ENCODE measurements at places on chromosomes 11 and 22.

DNA sequence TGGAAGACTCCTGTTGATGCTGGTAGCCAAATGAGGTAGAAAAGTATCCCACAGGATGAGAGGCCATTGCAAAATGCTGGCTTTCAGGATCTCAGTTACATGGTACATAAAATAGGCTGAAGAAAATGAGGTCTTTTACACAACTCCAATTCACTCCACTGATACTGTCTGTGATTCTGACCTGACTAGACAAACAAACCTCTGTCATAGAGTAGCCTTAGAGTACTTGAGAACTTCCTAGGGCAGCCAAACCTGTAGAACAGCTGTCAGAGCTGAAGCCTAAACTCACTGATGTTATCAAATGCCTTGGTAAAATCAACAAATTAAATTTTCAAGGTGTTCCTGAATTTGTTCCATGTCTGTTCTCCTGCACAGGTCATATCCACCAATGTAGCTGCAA, 26.2 kb upstream of the POGLUT3 start:
- DNase-seq, result no peak

DNA sequence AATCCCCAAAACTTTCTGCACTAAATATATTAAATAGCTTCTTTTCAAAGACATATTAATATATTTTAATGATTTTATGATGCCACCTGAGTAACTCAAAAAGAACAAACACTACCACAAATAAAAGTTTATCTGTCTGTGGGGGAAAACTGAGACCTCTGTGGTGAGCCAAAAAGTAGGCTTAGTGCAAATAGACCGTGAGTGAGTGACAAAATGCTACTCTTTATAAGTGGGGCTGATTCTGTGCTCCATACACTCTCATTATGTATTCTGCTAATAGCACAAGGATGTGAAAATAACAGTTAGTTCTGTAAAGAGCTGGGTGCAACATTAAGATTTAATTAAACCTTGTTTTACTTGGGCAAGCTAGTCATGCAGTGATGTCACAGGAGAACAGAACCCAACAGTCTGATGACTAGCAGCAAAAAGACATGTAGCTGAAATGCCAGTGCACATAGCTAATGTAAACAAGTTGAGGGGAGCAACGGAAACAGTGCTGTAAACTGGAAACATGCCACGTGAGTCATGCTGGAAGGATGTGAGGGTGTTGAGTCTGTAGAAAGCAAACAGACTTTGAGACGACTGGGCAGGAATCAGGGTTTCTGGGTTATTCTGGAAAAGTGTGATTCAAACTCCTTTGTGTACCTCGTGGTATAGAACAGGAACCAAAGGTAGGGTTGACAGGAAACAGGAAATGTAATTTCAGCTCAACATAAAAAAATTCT, 1130.4 kb downstream of the LRRC4C start:
- DNase-seq, result no peak

DNA sequence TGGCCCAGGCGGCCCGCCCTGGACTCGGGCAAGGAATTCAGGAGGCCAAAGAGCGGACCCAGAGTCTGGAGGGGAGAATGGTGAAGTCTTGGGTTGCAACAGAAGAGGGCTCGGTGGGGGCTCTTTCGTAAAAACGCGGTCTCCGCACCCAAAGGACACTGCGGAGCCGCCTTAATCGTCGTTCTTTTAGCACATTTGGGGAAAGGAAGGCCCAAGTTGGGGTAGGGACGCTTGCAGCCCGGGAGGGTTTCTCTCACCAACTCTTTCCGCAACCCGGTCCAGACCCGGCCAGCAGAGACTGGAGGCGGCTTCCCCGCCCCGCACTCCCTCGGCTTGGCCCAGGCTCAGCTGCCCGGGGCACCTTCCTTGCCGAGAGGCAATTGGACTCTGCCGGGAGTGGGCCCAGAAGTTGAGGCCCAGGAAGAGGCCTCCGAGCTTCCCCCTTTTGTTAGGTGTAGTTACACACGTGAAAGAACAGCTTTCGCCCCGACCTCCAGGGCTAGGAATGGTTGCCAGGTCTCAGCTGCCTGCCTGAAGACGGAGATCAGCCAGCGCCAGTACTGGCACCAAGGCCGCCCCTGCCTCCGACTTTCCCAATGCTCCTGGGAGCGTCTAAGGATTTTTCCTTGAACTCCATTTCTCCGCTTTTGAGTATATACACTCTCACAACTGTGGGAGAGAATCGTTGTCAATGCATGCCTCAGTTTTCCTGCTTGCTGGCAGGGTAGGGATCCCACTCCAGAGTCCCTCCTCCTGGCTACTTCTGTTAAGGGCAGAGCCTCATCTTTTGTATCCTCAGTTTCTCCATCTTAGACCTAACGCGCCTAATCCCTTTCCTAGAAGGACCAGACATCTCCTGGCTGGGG, 3.7 kb downstream of the ALX4 start:
- DNase-seq, result no peak

DNA sequence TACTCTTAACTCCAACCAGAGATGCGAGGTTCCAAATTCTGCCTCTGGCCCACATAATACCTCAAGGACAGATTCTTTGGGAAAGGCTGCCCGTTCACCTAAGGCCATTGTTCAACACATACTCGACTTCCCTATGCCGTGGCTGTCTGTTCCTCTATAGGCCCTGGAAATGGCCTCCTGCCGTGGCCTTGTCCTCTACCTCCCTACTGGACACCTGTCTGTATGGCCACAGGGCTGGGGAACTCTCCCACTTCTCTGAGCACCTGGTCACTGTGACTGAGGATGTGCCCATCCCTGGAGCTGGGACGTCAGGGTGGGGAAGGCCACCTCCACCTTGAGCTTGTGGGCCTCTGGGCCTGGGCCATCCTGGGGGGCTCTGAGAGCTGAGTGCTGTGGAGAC, 340.5 kb upstream of the B3GAT1 start:
- no peak for DNase-seq

DNA sequence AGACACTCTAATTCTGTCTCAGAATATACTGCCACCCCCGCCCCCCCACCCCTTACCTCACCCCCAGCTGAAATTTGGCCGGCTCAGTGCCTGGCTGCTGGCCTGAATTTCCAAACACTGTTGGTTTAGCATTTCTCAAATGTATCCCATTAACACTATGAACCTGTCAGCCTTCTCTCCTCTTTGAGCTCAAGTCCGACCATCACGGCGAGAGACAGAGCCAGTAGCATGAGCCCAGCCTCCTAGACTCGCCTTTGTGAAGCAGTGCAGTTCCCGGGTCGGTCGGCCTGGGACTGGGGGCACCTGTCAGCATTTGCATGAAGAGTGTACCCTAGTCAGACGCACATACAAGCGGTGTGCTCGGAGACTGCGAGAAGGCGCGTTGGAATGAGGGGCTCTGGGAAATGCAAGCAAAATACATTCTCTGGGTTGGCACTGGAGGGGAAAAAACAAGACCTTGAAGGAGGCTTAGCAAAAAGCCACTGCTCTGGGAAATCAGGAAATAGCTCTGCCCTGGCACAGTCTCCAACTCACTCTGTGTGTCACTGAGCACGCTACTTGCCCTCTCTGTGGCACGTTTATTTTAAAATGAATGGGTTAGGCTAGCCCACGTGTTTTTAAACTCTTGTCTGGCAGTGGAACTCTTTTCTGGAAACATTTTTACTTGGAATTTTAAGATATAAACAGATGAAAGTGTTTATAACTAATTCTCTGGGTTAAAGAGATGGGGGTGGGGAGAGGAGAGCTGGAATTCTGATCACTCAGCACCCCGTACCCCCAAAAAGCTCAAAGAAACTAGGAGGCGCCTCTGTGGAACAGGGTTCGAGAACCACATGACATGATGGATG, 108.3 kb downstream of the TIMP3 start:
- DNase-seq, result no peak

DNA sequence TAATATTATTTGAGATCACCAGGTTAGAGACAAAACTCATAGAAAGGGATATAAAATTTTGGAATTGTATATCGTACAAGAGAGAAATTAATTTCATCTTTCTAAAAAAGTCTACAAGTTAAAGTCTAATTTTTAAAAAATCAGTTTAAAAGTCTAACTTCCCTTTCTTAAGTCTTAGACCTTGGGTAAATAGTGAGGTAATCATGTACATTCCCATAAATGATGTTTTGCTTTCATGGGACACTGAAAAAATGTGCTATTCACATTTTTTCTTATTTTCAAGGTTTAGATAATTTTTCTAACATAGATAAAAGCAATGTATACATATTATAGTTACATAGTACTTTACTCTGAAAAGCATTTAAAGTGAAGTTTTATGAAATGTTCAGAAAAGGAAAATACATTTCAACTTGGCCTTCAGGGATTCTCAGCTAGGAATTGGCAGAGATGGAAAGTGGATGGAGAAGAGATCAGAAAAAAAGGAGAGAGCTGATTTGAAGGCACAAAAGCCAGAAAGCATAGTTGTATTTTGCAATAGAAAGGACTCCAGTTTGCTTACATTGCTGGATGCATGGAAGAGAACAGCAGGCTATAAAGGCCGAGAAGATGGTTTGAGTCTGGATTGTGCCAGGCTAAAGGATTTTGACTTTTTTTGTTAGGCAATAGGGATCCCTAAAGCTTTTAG, 194.0 kb downstream of the CASP12 start:
- DNase-seq, result no peak

GRCh38 chr11:125256541-125257189, 92.1 kb downstream of the PKNOX2 start:
- DNase-seq, result no peak

DNA sequence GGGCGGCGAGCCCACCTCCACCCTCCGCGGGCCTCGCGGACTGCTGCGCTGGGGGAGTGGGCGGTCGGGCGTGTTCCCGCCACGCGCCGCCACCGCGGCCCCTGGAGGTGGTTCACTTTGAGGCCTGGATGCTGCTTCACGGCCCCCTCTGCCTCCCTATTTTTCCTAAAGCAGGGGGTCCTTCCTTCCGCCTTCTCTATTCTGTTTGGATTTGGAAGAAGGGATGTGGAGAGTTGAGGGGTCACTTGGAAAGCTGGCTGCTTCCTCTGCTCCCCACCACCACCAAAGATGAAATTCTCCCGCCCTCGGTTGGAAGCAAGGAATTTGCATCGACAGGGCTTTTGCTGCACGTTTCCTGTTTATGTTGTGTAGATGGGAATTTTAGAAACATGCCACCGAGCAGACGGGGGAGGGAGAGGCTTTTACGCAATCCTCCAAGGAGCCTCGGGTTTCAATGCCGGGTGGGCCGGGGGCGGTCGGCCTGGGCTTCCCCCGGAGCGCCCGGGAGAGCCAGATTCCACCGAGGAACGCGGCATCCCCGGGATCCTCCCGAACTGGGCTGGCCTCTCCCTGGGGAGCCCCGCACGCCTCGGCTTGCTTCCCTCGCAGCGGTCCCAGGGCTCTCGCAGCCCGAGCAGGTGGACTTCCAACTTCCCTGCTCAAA, 403 bp upstream of the SBF2 start:
- no peak for DNase-seq

DNA sequence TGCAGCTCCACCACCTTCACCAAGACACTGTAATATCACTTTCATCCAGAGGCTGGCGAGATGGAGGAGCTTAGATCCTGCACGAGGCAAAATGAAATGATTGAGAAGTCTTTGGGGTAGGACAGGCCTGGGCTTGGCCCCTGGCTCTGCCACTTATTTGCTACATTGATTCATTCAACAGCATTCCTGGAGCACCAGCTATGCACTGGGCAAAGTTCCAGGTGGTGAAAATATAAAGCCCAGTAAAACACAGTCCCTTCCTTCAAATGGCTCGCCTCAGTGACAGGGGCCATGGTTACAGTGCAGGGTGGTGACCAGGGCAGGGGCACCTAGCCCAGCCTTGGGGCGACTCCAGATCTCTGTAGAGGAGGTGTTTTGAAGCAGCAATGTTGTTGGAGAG, 19.7 kb downstream of the ALX4 start:
- DNase-seq, result no peak

DNA sequence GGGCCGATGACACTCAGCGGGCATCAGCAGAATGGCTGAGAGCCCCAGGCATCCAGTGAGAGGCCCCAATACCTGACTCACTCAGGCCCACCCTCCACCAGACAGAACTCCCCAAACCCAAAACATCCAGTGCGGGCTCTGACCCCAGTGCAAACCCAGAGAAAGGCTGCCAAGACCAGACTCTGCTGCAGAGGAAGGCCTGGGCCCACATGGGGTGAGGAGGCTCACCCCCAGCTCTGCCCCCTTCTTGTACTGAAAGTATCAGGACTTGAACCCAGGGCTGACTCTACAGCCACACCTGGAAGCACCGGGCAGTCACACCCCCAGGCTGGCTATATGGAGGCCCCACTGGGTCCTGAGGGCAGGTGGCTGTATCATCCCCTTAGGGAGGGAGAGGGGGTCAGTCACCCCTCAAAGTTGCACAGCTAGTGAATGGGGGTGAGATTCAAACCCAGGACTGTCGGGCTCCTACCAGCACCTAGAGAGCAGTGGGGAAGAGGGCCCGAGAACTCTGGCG, 49.3 kb downstream of the IGLL1 start:
- no peak for DNase-seq

DNA sequence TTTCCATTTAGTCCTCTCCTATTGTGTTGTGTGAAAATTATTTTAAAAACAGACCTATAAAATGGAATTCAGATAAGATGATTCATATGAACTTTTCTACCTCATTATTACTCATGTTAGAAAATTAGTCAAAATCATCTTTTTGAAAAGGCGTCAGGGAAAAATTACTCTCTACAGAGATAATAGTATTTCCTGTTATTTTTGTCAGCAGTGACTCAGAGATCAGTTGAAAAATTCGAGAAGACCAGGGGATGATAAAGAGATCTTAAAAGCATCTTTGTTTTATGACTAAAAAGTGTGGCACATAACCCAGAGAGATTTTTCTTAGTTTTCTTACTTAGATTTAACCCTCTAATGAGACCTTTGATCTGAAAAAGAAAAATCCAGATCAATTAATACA, 157.9 kb upstream of the CARD18 start:
- DNase-seq, result no peak

DNA sequence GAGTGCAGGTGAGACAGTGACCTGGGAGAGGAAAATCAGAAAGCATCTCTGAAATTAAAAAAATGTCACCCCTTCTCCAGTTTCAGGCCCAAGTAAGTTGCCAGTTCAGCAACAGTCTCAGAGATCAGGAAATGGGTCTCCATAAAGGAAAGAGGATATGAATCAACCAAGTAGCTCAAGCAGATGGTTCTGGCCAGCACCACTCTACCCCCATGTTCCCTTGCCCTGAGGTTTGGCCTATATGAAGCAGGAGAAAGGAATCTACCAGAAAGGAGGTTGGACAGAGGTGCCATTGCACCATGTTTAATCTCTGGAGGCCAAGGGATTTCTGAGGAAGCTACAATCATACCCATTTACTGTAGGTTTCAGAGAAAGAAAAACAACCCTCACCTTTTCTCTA, 7.7 kb downstream of the FZD4 start:
- no peak for DNase-seq
